ENCODE measurements at places on chromosomes 4 and X. TPM values are rescaled to one million over a fixed set of nuclear protein-coding genes. Genes with fewer than 3 reads are reported as not detected.

DNA sequence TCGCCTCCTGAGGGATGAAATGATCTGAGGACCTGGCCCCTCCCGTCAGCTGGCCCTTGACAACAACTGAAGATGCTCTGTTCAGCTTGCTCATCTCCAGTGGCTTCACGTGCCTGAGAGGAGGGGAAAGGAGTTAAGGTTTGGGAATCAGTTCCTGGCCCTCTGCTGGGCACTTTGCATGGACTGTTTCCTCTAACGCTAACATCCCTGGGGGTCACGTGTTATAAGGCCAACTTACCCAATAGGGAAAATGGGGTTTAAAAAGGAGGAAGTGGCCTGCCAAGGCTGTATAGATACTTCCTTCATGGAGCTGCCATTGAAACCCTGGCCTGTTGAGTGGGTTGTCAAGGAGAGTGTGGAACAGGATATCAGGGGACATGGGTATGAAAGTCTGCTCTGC is 65.6 kb downstream of the OR13H1 start:
- no peak for DNase-seq

Gene UFSP2
- 46.8 TPM for total RNA-seq

DNA sequence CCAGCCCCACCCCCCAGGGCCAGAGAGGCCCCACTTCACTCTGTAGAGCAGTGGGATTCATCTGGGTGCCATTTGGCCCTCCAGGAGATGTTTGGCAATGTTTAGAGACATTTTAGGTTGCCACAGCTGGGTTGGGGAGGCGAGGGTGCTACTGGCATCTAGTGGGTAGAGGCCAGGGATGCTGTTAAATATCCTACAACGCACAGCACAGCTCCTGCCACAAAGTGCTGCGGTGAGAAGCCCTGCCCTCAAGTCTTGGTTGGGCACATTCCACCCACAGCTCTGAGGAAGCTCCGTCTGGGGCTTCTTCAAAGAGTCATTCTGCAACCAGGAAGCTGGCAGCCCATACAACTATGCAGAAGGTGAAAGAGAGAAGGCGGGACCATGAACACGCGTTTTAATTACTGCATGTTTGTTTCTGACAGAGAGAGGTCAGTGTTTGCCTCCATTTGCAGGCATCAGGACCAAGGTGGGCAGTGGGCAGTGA is 48.1 kb upstream of the FAM9C start:
- DNase-seq: no peak

- DNase-seq: no peak
Observed at GRCh38 chrX:36501169-36501702, 506.9 kb upstream of the FAM47C start.

GRCh38 chrX:13934731-13935130 is 95.0 kb downstream of the GEMIN8 start:
- DNase-seq: no peak

Gene PACRGL
- 65.3 TPM for total RNA-seq

Gene MAGEA11
- not detected for total RNA-seq

DNA sequence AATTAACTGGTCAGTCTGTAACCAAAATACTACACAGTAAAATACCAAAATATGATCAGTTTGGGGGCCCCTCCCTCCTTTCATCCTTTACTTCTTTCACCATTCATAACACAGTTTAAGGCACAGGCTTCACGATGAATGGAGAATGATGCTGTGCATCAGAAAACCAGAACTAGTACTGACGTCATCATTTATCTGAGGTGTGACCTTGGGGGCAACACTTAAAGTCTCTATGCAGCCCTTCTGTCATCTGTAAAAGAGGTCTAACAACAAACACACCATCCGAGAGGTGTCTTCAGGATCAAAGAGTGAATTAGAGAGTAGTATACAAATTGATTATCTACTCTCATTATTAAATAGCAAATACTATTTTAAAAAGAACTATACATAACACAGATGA is 135.4 kb downstream of the SH3KBP1 start:
- DNase-seq: no peak

- DNase-seq: no peak
Observed at GRCh38 chr4:186109245-186109644, 4.7 kb downstream of the FAM149A start.

Gene RHOXF1
- total RNA-seq: not detected

Gene GBA3
- total RNA-seq: not detected

DNA sequence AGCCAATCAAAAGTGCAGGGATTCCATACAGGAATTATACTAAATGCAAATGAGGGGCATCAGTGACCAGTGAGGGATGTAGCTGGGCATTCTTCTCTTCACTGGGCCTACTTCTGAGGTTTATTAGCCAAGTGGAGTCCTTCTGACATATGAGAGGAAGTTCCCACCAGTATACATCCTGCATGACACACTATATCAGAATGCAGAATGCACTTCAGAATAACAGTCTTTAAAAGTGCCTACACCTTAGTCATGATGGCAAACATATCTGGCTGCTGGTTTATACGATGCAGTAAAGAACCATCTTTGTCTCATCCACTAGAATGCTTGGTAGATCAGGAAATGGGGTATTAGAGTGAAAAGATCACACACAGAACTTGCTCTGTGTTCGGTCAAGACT is 180.3 kb upstream of the PPARGC1A start:
- DNase-seq: peak; percentile 90

GRCh38 chr4:15063341-15063740 is 61.1 kb downstream of the CPEB2 start:
- no peak for DNase-seq

DNA sequence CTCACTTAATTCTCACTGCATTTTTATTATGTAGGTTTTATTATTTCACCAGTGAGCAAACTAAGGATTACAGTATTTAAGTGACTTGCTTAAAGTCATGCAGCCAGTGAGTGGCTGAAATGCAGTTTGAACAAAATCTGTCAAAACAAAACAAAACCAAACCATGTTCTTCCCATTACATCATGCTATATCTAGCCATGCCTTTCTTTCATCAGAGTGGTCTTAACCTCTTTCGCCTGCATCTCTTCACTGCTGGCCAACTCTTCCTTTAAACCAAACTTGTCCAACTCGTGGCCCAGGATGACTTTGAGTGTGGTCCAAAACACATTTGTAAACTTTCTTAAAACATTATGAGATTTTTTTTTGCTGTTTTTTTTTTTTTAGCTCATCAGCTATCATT is 223.2 kb downstream of the PCDH7 start:
- no peak for DNase-seq

Gene TCEAL6
- not detected for total RNA-seq

GRCh38 chrX:21990832-21991231 is 41.3 kb upstream of the PHEX start:
- DNase-seq: no peak

- DNase-seq: no peak
Observed at GRCh38 chrX:139801397-139801813, 93.4 kb upstream of the MCF2 start.
